ENCODE measurements at places on chromosomes 2 and 18. TPM values are rescaled to one million over a fixed set of nuclear protein-coding genes. Genes with fewer than 3 reads are reported as not detected.

DNA sequence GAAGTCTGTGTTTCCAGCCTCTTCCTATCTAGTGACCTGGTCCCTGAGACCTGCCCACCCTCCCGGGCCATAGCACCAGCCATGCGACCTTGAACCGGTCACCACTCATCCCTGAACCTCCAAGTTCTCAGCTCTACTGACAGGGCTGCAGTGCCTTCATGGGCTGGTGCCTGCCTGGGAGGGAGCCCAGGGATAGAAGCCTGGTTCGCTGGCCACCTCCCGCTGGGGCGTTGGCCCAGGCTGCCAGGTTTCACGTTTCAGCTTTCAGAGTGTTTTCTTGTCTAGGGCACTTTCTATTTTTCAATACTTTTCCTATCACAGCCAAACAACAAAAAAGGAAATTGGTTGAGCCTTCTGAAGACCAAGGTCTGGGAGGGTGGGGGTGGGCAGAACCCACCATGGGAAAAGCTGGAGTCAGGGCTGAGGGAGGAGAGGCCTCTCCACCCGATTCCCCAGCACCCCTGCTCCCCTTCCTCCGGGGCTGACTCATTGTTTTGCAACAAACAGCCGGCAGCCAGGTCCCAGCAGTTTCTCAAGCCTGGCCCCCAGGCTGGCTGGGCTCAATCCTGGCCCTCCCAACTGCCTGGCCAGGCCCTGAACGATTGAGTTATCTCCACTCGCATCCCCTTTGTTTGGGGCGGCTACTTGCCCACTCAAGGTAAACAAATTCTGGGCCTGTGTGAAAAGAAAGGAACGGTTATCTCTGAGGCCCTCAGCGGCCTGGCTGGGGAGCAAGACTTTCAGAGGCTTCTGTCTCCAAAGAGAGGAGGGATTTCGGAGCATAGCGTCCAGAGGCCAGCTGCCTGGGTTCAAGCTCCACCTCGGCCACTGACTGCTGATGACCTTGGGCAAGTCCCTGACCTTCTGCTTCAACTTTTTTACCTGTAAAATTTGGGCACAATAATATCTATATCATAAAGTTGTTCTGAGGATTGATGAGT, 47.5 kb downstream of the ZFP36L2 start:
- peak; percentile 86 for DNase-seq

DNA sequence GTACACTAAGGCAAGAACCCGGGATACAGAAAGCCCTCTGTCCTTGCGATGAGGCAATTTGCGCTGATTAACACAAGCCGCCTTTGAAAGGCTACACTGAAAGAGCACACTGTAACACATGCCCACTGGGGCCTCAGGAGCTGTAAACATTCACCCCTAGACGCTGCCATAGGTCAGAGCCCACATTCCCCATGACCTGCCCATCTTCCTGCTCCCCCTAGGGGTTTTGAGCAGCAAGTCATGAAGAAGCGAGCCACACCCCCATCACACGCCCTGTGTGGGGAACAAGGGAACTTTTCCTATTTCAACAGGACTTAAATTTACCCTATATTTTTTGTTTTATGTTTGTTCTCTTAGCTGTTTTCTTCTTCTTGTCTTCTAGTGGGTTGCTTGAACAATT, 47.8 kb upstream of the SLC4A10 start:
- no peak for DNase-seq

- DNase-seq = no peak
These were observed 231.1 kb downstream of the SETBP1 start for GRCh38 chr18:44911773-44912172.

- DNase-seq = no peak
These were observed 306.2 kb downstream of the KIAA1328 start for GRCh38 chr18:37135177-37135576.

- no peak for DNase-seq
These were observed 234.3 kb upstream of the NCKAP5 start for GRCh38 chr2:133802409-133803039.

DNA sequence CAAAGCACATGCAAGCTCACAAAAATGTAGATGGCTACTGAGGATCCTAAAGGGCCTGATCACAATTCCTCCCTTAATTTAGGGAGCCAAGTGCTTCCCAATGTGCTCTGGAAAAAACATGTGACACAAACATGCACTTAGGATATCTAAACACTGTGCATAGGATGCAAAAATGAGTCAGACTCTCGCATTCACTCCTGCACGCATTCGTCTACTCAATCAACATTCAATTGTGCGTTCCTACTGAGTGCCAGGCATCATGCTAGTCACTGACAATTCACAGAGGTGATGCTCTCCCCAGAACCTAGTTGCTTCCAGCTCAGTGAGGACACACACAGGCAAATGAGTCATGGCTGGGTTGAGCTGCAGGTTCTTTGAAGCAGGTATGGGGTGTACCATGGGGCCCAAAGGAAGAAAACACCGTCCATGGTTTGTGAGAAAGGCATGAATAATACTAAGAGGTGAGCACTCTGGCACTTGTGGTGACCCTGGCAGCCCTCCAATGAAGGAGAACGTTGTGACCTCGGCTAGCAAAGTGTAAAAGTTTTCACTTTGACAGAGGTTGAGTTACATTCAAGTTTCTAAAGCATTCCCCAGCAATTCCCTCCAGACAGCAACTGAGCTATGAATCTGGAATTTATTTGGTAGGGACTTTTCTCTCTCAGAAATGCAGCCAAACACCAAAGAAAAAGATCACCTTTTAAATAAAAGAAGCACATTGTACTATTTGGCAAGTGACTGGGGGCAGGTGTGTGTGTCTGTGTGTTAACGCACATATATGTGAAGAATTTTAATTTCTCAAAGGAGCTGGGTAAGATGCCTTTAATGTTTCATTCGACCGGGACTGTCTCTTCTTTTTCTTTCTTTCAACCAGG, 173.3 kb downstream of the ALPK2 start:
- no peak for DNase-seq

DNA sequence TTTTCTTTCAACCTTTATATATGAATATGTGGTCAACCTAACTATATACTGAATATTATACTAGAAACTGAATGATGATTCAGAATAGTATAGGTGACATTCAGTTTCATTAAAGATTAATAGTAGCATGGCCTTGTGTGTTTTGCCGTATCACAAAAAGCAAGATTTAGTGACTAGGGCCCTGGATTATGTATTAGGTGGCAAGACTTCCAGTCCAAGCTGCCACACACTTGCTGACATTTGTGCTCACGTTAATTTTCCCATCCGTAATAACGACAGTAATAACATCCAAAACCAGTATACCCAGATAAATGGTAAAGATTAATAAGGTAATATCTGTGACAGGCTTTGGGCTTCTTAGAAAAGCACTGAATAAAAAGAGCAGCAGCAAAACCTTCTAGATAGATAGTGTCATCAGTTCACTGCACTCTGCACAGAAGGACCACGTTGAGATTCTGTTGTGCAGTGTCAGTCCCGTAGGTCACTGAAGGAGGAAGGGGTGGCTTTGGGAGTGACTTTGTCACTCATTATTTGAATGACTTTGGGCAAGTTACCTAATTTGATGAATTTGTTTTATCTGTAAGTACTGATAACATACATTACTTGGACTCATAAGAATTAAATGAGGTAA, 451.7 kb downstream of the PTPRM start:
- no peak for DNase-seq

GRCh38 chr2:46034535-46034934, 262.7 kb upstream of the EPAS1 start:
- DNase-seq = no peak

DNA sequence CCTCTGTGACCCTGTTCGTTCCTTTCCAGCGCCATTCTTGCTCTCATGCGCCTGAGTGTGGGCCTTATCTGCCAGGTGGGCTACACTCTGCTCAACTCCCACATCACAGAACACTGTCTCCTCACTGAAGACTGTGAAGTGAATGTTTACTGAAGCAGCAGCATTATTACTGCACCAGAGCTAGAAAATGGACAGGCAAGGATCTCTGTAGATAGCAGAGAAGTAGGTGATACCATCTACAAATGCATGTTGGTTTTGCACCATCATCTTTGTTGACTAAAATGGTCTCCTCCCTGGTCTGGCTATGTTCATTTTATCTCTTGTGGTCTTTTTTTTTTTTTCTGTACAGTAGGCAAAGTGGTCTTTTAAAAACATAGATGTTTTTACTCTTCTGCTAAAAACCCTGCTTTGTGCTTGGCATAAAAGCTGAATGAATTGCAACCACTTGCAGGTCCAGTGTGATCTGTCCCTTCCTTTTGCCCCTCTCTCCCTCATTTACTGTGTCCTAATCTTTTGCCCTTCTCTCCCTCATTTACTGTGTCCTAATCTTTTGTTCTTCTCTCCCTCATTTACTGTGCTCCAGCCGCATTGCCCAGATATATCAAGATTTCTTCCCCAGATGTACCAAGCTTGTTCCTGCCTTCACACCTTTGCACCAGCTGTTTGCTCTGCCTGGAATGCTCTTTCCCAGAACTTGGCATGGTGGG, 35.4 kb downstream of the BABAM2 start:
- no peak for DNase-seq

DNA sequence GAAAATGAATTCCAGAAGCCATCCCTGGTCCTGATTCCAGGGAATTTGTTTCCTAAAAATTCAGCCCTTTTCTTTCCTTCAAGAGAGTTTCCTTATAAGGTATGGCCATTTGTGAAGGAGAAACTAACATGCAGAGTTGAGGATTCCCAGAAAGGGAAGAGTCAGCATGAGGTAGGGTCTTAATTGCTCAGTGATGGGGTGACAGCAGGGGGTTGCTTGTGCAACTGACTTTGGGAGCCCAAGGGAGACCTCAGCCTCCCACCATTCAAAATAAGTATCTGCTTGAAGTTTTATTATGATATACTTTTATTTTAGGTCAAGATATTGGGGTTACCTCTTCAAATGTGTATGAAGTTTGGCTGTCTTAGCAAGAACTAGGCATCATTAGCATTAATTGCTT, 74.9 kb upstream of the CELF4 start:
- no peak for DNase-seq

DNA sequence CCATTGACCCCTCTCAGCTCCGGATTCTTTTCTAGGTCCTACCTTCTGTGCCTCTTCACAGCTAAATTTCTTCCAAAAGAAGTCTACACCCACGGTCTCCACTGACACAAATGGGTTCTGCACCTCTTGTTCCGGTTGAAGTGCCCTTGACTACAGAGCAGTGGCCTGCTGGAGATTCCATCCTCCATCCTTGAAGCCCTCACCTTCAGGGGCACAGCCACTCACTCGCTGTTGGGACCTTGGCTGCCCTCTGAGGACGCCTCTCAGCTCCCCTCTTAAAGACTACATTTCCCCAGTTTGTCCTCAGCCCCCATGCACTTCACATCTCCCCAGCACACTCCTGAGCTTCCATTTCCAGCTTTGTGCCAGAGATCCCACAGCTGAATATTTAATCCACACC, 226.3 kb downstream of the ATAD2B start:
- no peak for DNase-seq

DNA sequence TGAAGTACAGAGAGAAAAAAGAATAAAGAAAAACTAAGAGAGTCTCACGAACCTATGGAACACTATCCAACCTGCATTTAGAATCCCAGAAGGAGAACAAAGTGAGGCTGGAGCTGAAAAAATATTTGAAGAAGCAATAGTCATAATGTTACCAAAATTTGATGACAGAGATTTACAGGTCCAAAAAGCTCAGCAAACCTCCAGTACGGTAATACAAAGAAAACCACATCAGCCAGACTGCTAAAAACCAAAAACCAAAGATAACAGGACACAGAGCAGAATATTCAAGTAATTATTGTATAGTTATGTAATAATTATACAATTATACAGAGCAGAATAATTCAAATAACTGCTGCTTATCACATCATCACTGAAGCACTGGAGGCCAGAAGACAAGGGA, 23.7 kb downstream of the ATL2 start:
- no peak for DNase-seq

- no peak for DNase-seq
These were observed 6.0 kb upstream of the NEDD4L start for GRCh38 chr18:58038063-58038462.

Gene CPLX4
- total RNA-seq = not detected

Gene ITPRIPL1
- 5.4 TPM for total RNA-seq

Gene ACMSD
- not detected for total RNA-seq

Gene KCNG3
- total RNA-seq = not detected

Gene SLC39A6
- total RNA-seq = 21.8 TPM

Gene ASB1
- total RNA-seq = 21.2 TPM
